ENCODE measurements at places on chromosomes 5 and 9.

- DNase-seq, result no peak
These were observed 5.5 kb upstream of the AOPEP start for GRCh38 chr9:94720846-94721549.

GRCh38 chr9:13053504-13053903, 226.0 kb downstream of the MPDZ start:
- no peak for DNase-seq

GRCh38 chr9:108445431-108446071, 410.2 kb downstream of the ACTL7B start:
- no peak for DNase-seq

DNA sequence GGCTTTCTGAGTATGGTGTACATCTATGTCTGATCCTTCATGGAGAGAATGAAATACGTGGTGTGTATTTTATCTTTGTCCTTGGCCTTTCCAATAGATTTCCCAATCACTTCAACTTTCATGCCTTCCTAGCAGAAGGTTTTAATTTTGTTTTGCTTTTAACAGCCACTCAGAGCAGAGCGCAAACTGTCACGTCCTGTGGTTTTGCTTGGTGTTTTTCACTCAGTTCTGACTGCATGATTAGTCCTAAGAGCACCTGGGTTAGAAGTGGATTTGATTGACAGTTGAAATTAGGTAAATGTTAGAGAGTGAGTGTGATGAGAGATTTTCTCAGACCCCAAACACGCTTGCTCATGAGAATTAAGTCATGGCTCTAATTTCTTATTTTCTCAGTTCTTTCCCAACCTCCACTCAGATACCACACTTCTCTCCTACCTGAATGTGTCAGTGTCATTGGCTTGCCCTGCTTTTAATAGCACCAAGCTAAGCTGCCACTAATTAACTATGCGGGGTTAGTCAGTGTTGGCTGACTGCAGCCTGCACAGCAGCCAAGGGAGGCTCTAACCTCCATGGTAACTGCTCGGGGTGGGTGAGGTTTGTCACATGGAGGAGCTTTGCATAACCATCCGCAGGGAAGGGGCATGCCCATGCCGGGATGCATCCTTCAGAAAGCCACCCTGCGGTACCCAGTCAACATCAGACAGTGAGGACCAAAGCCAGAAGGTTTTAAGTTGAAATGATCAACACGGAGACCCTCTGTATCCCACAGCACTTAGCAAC, 173.4 kb downstream of the NR3C1 start:
- DNase-seq, result peak; percentile 26

- no peak for DNase-seq
These were observed 127.0 kb upstream of the PUM3 start for GRCh38 chr9:2970864-2971263.

DNA sequence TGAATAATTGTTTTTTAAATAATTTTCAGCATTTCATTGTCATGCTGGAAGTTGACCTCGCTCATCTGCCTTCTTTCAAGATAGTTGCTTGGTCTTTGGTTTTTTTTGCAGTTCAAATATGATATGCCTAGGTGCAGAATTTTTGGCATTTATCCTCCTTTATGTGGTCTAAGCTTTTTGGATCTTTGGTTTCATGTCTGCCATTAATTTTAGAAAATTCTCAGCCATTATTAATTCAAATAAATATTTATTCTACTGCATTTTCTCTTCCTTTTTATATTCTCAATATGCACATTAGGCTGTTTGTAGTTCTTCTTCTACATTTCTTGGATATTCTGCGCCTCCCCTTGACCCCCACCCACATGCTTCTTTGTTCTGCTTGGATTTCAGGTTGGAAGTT, 63.6 kb downstream of the PHF2 start:
- no peak for DNase-seq

DNA sequence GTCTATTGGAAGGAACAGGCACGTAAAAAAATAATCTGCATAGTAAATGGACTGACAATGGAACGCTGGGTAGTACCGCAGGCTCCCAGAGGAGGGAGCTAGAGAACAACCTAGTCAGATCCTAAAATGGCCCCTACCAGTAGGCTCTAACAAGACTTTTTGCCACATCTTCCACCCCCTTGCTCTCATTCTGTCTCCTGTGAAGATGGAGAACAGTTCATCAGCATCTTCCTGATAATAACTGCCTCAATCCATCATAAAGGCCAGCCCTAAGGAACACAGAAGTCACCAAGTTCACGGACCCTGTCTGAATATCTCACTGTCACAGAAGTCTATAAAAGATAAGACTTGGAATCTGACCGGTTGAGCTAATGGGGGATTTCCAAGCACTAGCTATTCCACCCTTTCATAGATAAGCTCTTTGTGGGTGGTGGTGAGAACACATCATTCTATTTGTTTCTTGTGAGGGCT, 133.4 kb downstream of the SLC1A3 start:
- DNase-seq, result peak; percentile 67

DNA sequence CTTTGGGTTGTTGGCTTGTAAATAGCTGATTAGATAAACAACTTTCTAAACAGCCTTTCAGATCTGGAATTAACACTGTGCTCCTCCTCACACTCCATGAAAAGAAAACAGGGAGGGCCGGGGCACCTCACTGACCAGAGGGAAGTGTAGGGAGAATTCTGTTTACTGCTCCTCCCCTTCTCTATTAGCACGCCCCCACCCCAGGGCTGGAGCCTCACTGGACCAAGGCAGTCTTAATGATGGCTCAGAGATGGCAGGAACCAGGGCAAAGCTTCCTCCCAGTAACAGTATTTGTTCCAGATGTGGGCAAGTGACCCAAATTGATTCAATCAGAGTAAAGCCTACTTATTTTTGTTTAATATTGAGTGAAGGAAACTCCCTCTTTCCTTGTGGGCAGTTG, 256.6 kb downstream of the MSX2 start:
- DNase-seq, result no peak

- no peak for DNase-seq
These were observed 125.4 kb downstream of the ATPSCKMT start for GRCh38 chr5:10124287-10124686.

DNA sequence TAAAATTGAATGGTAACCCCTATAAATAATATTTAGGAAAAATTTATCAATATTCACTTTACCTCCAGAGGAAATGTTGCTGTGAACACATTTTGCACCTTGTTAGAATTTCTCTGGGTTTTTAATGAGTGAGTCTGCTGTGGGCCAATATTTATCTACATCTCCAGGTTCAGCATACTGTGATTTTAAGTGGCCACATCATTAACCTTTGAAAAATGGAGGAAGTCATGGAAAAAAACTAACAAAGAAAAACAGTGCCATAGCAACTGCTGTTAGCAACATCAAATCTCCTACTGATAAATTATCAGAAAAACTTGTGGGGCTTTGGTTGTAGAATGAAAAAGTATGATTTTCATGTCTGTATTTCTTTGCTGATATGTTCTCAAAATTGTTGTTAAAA, 55.0 kb downstream of the CD180 start:
- no peak for DNase-seq

- no peak for DNase-seq
These were observed 59.1 kb downstream of the BHMT start for GRCh38 chr5:79170661-79171060.

GRCh38 chr9:102974530-102974929, 20.6 kb upstream of the CYLC2 start:
- DNase-seq, result no peak

DNA sequence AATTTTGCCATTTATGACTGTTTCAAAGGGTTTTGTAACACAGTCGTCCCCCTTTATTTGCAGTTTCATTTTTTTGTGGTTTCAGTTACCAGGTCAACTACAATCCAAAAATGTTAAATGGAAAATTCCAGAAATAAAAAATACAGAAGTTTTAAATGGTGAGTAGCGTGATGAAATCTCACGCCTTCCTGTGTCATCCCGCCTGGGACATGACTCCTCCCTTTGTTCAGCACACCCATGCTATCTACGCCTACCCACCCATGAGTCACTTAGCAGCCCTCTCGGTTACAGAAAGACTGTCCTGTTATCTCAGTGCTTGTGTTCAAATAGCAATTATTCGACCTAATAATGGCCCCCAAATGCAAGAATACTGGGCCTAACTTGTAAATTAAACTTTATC, 765.3 kb upstream of the ADAMTS16 start:
- DNase-seq, result no peak

DNA sequence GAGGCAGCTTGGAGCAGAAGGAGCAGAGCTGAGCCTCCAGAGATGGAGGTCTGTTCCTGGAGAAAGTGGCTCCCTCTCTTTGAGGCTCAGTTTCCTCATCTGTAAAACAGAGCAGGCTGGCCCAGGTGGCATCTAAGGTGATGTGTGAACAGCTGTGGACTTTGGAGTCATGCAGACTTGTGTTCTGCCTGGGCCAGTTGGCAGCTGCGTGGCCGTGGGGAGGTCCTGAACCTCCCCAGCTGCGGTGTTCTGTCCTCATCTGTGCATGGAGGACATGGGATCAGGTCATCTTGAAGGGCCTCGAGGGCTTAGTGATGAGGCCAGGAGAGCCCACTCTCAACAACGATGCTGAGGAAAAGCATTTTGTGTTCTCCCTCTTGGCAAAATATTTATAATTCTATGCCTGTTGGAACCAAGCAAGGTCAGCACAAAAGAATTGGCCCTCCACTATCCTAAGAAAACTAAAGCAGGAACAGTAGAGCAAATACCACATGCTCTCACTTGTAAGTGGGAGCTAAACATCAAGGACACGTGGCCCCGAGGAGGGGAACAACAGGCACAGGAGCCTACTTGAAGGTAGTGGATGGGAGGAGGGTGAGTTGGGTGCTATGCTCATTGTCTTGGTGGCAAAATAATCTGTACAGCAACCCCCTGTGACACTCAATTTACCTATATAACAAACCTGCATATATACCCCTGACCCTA, 63.2 kb upstream of the COL15A1 start:
- no peak for DNase-seq

- no peak for DNase-seq
These were observed 31.3 kb downstream of the FYB1 start for GRCh38 chr5:39187831-39188731.

All from CD4-positive, alpha-beta T cell treated with Interleukin-1 beta for 1 hour (primary cell).